ENCODE measurements at places on chromosomes 16 and 17. TPM values are rescaled to one million over a fixed set of nuclear protein-coding genes. Genes with fewer than 3 reads are reported as not detected.

DNA sequence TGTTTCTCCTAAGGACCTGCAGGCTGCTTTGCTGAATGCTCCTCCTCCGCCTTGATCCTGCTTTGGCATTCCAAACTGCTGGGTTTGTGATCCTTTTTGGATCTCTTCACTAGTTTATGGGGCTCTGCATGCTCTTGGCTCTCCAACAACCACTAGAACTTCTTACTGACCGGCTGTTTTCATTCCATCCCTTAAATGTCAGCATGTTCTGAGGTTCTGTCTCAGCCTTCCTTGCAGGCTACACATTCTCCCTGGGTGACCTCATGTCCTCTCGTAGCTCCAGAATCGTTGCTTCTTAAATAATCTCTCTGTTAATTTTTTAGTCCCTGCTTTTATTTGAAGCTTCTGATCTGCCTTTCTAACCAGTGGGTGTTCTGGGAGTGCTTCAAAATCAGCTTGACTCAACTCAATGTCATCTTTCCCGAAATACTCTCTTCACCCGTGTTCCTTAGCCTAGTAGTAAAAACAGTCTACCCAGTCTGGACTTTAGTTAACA is 119.0 kb upstream of the HS3ST2 start:
- H3K4me1 ChIP-seq: no peaks in the 10 kb centered on the region
- peaks cover 8% of the 10 kb centered on the region for H3K27me3 ChIP-seq
- no peak for DNase-seq
- H3K4me3 ChIP-seq: no peak overlapping the region
- no peaks in the 10 kb centered on the region for H3K36me3 ChIP-seq
- H3K27ac ChIP-seq: no peak overlapping the region

The HOXB1 gene
- total RNA-seq: not detected

DNA sequence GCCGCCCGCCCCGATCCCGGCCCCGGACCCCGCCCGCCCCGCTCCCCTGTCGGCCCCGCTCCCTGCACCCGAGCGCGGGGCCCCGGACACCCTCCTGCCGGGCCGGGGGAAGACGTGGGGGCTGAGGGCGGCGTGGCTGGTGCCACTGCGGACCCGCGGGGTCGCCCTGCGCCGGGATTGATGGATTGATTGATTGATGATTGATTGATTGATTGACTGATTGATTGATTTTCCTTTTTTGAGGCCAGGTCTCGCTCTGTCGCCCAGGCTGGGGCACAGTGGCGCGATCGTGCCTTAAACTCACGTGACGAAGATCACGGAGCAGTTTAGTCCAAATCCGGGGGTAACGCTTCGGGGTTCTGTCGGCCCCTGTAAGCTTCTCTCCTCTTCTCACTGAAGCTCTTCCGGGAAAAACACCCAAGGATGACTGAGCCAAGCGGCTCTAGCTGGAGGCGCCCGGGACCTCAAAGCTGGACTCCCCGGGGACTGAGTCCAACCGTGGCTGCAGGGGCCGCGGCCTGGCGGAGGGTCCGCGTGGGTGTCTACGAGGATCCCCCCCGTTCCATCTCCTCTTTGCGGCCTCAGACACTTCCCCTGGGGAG is 40.2 kb upstream of the BHLHA9 start:
- peak overlapping the region; percentile 95 for H3K4me3 ChIP-seq
- DNase-seq: peak; percentile 37
- H3K27me3 ChIP-seq: peaks cover 45% of the 10 kb centered on the region
- peak overlapping the region; percentile 88 for H3K27ac ChIP-seq
- peaks cover 22% of the 10 kb centered on the region for H3K4me1 ChIP-seq

DNA sequence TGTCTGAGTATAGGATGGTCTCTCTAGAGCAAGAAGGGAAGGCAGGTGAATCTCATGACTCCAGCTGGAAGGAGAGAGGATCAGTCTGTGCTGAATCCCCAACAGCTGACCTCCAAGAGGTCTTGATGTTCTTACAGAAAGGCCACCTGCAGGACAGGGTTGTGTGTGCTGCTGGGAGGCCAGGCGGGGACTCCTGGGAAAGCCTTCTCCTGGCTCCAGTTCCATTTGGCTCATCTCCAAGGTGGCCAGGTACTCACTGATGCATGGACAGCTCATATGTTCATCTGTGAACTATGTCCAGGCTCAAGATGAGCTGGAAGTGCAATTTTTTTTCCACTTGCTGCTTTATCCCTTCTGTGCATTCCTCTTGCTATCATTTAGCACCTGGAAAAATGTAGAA is 730.2 kb upstream of the RBFOX1 start:
- no peaks in the 10 kb centered on the region for H3K27me3 ChIP-seq
- H3K4me1 ChIP-seq: no peaks in the 10 kb centered on the region
- DNase-seq: no peak

GRCh38 chr16:86283944-86284343 is 226.4 kb upstream of the FOXF1 start:
- no peak overlapping the region for H3K27ac ChIP-seq
- no peak overlapping the region for H3K4me3 ChIP-seq
- H3K36me3 ChIP-seq: no peaks in the 10 kb centered on the region
- no peaks in the 10 kb centered on the region for H3K4me1 ChIP-seq

The ADGRG1 gene
- 5.6 TPM for total RNA-seq

DNA sequence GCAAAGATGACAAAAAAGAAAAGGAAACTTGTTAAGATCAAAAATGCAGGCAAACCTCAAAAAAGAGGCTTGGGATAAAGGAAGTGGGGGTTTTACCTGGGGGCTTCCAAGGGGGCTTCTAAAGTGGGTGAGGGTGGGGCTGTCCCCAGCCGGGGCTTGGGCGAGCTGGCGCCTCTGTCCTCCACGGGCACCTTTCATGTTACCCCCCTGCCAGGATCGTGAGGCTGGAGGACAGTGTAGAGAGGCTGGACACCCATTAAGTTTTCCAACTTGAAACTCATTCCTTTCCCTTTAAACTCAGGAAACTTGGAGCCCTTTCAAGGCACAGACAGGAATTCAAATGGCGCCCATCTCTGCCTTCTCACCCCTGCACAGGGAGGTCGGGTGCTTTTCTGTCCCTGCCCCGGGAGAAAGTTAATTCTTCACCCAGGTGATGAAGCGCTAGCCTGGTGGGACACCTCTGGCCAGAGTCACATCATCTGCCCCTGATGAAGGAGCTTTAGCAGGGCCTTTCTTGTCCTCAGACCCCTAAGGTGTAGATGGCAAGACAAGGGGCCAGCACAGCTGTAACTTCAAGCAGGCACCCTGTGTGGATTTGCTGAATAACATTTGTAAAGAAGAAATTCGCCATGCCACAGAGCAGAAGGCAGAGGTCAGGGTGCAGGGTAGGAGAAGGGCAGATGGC is 87.3 kb downstream of the C16orf78 start:
- H3K27me3 ChIP-seq: no peaks in the 10 kb centered on the region
- peaks cover 3% of the 10 kb centered on the region for H3K36me3 ChIP-seq
- no peak overlapping the region for H3K4me3 ChIP-seq
- peak overlapping the region; percentile 75 for H3K27ac ChIP-seq
- DNase-seq: peak; percentile 25

- no peak for DNase-seq
These were observed 4.8 kb downstream of the MSI2 start for GRCh38 chr17:57261084-57261461.

- no peaks in the 10 kb centered on the region for H3K36me3 ChIP-seq
- peaks cover 5% of the 10 kb centered on the region for H3K4me1 ChIP-seq
- DNase-seq: no peak
- H3K27me3 ChIP-seq: peaks cover 51% of the 10 kb centered on the region
- H3K4me3 ChIP-seq: no peak overlapping the region
These were observed 928 bp downstream of the HBA1 start for GRCh38 chr16:177394-177822.

- H3K4me3 ChIP-seq: peak overlapping the region; percentile 89
- peaks cover 29% of the 10 kb centered on the region for H3K4me1 ChIP-seq
- peaks cover 12% of the 10 kb centered on the region for H3K36me3 ChIP-seq
- peaks cover 34% of the 10 kb centered on the region for H3K27me3 ChIP-seq
- DNase-seq: no peak
These were observed 1.5 kb downstream of the HOXB4 start for GRCh38 chr17:48576479-48577309.

The GAST gene
- not detected for total RNA-seq

The GRIN2C gene
- total RNA-seq: not detected

GRCh38 chr16:50765861-50766260 is 24.0 kb downstream of the CYLD start:
- no peaks in the 10 kb centered on the region for H3K27me3 ChIP-seq
- peaks cover 40% of the 10 kb centered on the region for H3K4me1 ChIP-seq
- H3K4me3 ChIP-seq: no peak overlapping the region
- H3K36me3 ChIP-seq: peaks cover 78% of the 10 kb centered on the region

Data from activated naive CD8-positive, alpha-beta T cell treated with anti-CD3 and anti-CD28 coated beads, Interleukin-2, amount 10 ng/mL, durations not matched to agents 7 days and 5 days (primary cell).